ENCODE measurements at places on chromosomes 11 and 22. TPM values are rescaled to one million over a fixed set of nuclear protein-coding genes. Genes with fewer than 3 reads are reported as not detected.

OR8A1 gene
- not detected for total RNA-seq

TREH gene
- total RNA-seq = not detected

ZNF215 gene
- total RNA-seq = 4.2 TPM

C1QTNF4 gene
- 16.7 TPM for total RNA-seq

C11orf52 gene
- total RNA-seq = not detected

OR52E6 gene
- not detected for total RNA-seq

MMP1 gene
- not detected for total RNA-seq

PANX3 gene
- total RNA-seq = 0.25 TPM

VPREB1 gene
- total RNA-seq = not detected

GGTLC2 gene
- total RNA-seq = not detected

NFAM1 gene
- total RNA-seq = 0.49 TPM

FAT3 gene
- total RNA-seq = 115 TPM

KCTD14 gene
- 1.5 TPM for total RNA-seq

OR56A1 gene
- total RNA-seq = 0.25 TPM

PLAAT4 gene
- total RNA-seq = 3.0 TPM

BLID gene
- 5.9 TPM for total RNA-seq

MMP8 gene
- 0.25 TPM for total RNA-seq

MS4A7 gene
- 1.7 TPM for total RNA-seq

P4HA3 gene
- 0.49 TPM for total RNA-seq

SCT gene
- total RNA-seq = not detected

IRAG1 gene
- 0.98 TPM for total RNA-seq

RAB38 gene
- total RNA-seq = 0.74 TPM

RNF169 gene
- total RNA-seq = 22.6 TPM

RIBC2 gene
- 0.25 TPM for total RNA-seq

FAM227A gene
- total RNA-seq = 4.9 TPM

TSPAN32 gene
- 0.25 TPM for total RNA-seq

ANO5 gene
- total RNA-seq = 14.8 TPM

NCR3LG1 gene
- 11.8 TPM for total RNA-seq

NEFH gene
- 0.49 TPM for total RNA-seq

CD248 gene
- total RNA-seq = 3.2 TPM

YPEL4 gene
- 3.7 TPM for total RNA-seq

CDC42BPG gene
- 0.25 TPM for total RNA-seq

PACSIN3 gene
- total RNA-seq = 3.4 TPM

RAG2 gene
- not detected for total RNA-seq

MS4A3 gene
- 0.98 TPM for total RNA-seq

OTOG gene
- total RNA-seq = under 0.01 TPM

MAJIN gene
- total RNA-seq = not detected

SMC1B gene
- not detected for total RNA-seq

ZBTB16 gene
- total RNA-seq = 8.4 TPM

KCNQ1OT1 gene
- total RNA-seq = 2.0 TPM

GLB1L2 gene
- 0.98 TPM for total RNA-seq

OR2AT4 gene
- not detected for total RNA-seq

DDI1 gene
- total RNA-seq = not detected

CALCA gene
- total RNA-seq = not detected

XPNPEP3 gene
- total RNA-seq = 3.7 TPM

OR52N4 gene
- total RNA-seq = 0.25 TPM

VWCE gene
- total RNA-seq = 1.5 TPM

All from temporal lobe (tissue), 4 donors.